Ureter (tissue), 1 donor: ENCODE measurements at places on chromosomes 5 and 9. TPM values are rescaled to one million over a fixed set of nuclear protein-coding genes. Genes with fewer than 3 reads are reported as not detected.

The CAMSAP1 gene
- 35.8 TPM for total RNA-seq

The WDR31 gene
- 5.1 TPM for total RNA-seq

DNA sequence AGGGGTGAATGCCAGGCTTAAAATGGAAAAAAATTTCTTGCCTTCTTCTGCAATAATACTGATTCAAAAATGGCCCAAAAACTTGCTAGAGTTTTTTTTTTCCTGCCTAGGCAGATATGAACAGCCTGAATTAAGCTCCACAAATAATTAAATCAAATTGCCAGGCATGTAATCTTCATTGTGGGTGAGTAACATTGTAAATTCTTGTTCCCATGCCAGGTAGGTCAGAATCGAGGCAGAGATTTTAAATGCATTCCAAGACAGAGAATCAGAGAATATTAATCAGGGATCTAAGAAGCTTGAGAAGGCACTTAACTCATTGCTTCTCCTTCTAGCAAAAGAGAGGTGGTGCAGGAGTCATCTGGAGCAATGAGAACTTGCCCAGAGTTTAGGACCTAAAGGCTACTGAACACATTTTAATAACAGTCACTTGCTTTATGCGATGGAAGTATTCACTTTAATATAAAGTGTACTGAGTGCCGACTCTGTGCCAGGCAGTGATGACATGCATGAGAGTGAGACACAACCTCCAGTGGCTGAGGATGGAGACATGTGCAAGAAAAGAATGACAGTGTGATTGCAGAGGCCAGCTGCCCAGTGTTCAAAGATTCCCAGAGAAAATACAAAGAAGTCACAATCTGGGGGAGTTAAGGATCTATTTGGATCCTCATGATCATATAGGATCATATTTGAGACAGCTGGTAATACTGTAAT, 102.3 kb downstream of the APBA1 start:
- no peak for DNase-seq

- DNase-seq, result no peak
Observed at GRCh38 chr9:38737246-38737645, 17.3 kb upstream of the FAM240B start.

DNA sequence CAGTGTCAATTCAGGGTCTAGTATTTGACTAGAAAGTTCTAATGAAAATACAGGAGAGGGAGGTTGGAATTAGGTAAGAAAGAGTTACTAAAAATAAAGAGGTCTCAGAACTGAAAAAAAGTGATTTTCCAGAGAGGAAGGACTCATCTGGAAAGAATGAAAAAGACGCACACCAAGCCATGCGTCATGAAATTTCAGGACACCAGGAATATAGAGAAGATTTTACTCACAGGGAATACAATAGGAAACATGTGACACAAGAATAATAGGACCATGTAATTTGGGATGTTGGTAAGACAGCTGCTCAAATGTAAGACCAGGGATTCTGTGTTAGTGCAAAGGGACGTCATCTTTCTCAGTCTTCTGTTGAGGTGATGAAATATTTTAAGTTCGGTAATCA, 224.7 kb downstream of the GDNF start:
- DNase-seq, result no peak
